ENCODE measurements at places on chromosomes 1 and 21.

DNA sequence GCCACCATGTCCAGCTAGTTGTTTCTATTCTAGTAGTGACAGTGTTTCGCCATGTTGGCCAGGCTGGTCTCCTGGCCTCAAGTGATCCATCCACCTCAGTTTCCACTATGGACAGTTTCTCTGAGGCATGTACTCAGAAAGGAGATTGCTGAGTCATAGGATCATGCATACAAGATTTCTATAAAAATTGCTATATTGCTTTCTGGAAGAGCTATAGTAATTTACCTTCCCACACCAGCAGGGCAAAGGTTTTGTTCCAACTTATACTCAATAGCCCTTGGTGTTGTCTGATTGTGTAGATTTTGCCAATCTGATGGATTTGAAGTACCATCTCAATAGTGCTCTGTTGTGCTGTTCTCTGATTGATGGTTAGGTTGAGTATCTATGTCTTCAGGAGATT, 15.6 kb upstream of the ATP1A1 start:
- no peak for DNase-seq

DNA sequence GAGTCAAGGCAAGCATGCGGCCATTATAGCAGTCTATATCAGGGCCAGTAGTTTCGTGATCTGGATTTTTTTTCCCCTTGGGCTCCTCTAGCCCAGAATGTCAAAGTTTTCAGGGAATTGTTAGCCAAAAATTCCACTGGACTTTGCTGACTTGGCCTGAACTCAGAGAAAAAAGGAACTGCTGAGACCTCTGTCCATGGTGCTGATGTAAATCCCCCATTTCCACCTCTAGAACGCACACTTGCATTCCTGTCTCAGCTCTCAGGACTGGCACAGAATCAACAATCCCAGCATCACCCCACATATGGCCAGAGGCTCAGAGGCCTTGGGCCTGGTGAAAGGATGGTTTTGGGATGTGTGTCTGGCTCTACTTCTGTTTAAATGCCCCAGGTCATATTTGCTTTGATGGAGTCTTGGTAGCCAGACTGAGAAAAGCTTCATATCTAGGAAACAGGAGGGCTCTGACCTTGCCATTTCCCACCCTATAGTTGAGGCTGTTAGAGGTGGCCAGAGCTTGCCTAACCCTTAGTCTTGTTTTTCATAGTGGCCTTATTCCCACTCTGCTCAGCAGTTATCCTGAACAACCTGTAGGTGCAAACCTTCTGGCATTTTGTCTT, 16.9 kb upstream of the EFCAB14 start:
- DNase-seq, result no peak

DNA sequence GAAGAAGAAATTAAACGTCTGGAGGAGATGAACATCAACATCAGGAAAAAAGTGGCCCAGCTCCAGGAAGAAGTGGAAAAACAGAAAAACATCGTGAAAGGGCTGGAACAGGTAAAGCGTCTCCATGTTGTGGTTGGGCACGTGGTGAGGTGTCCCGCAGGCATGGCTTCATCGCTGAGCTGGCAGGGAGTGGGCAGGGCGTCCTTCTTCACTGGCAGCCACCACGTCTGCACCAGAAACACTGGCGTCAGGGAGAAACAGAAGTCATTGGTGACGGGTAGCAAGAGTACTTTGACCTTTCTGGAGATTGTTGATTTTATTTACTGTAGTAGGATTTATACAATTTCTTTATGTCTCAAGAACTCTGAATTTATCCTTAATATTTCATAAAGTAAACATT, 59.0 kb upstream of the DIP2A start:
- DNase-seq, result no peak

- no peak for DNase-seq
These were observed 26.4 kb upstream of the PLA2G4A start for GRCh38 chr1:186802388-186802787.

DNA sequence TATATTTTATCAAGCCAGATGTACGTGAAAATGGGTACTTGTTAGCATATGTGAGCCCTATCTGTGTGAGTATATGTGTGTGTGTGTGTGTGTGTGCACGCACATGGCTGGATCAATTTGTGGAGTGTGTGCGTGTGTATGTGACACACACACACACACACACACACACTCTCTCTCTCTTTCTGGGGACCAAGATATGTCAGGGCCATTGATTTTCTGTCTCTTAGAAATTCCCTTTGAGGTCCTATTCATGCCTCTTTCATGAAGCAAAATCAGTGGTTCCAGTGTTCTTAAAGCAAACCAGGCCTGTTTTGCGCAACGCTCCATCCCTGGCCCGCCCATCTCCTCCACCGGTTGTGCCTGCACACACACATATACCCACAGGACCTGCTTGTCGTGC, 90.0 kb downstream of the EPHB2 start:
- DNase-seq, result no peak

DNA sequence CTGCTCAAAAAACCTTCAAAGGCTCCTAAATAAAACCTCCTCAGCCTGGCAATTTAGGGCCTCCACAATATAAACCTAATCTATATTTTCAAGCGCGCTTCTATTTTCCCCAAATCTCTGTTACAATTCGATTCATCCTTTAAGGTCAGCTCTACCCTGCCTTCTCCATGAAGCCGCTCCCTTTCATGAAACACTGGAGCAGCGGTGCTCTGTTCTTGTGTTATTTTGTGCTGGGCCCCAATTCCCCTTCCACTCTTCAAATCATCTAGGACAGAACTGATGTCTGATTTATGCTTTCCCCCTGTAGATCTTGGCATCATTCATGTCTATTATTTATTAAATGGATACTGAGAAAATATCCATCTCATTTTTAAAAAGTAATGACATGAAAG, 6.9 kb downstream of the ERRFI1 start:
- DNase-seq, result no peak

GRCh38 chr1:172724765-172725613, 66.1 kb downstream of the FASLG start:
- DNase-seq, result no peak

DNA sequence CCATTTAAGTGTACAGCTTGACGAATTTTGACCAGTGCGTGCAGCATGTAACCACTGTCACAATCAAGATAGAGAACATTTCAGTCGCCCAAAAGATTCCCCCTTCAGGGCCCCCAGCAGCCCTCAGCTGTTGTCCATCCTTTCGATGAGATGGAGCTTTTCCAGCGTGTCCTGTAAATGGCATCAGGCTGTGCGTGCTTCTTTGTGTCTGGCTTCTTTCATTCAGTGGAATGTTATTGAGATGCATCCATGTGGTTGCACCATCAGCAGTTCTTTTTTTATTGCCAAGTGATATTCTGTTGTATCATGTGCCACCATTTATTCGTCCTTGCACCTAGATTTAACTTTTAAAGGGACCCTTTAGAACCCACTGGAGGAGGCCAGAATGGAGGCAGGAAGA, 21.9 kb downstream of the UBE2Q1 start:
- DNase-seq, result no peak

- no peak for DNase-seq
These were observed 68.7 kb upstream of the CNTN2 start for GRCh38 chr1:204974327-204974726.

DNA sequence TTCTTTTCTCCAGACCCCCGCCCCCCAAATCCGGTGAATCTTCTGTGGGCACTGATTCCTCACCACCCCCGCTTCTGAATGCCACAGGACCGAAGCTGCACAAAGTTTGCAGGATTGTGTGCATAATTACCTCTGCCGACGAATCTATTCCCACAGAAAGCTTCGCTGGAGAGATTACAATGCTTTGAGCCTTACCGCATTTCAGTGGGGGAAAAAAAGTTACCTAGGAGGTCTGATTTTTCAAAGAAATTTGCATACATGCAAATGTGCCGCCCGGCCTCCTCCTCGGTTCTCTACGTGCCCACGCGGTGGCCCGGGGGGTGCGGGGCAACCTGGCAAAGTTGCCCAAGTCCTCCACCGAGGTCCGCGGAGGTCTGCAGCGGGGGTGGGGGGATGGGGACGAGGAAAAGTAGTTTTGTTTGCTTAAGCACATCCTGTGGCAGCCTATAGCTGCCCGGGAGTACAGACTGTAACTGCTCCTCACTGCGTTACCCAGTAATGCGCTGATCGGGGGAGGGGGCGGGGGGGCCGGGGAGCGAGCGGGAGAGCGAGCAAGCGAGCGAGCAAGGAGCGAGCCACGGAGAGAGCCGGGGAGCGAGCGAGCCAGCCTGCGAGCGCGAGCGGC, 563 bp upstream of the NFIA start:
- peak; percentile 69 for DNase-seq

DNA sequence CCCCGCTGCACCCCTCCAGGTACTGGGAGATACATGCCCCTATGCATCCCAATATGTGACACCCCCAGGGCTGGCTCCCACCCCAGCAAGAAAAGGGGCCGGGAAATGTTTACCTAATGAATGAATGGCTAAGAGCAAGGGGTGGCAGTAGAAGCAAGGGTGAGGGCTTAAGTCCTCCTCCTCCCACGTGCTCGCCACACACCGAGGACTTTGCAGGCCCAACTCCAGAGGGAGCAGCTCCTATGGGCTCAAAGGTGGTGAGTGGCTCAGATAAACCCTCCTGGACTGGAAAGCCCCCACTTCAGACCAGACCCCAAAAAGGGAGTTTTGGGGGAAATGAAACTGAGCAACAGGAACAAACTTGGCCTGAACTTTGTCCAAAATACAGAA, 11.4 kb downstream of the SLC45A3 start:
- no peak for DNase-seq

- DNase-seq, result no peak
These were observed 195.7 kb downstream of the DYRK1A start for GRCh38 chr21:37561941-37562919.

DNA sequence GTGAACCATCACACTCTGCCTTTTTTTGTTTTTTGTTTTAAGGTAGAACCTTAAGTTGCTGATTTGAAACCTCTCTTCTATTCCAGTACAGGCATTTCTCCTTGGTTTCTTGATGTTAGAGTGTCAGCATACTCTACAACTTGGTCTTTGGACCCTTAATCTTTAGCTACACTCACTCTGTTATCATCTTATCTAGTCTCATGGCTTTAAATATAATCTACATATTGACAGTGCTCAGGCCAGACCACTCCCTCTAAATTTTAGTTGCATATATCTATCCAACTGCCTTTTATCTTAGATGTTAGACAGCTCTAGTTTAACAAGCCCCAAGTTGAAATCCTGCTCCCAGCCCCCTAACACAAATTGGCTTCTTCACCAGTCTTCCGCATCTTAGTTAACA, 22.1 kb downstream of the NME7 start:
- DNase-seq, result no peak

- DNase-seq, result no peak
These were observed 294.1 kb upstream of the VAMP3 start for GRCh38 chr1:7476861-7477547.

- no peak for DNase-seq
These were observed 63.7 kb downstream of the NAV1 start for GRCh38 chr1:201602413-201603265.

- no peak for DNase-seq
These were observed 55.0 kb upstream of the TLR5 start for GRCh38 chr1:223197923-223198627.

GRCh38 chr1:27616441-27616840, 12.5 kb upstream of the AHDC1 start:
- no peak for DNase-seq

GRCh38 chr21:14547834-14548513, 1.9 kb upstream of the SAMSN1 start:
- no peak for DNase-seq

All from stimulated activated naive CD8-positive, alpha-beta T cell treated with anti-CD3 and anti-CD28 coated beads, Interleukin-15, Interleukin-2, amounts not matched to agents 100 U/mL and 50 U/mL, for 24 hours (primary cell).